ENCODE measurements at places on chromosomes 16 and 17.

DNA sequence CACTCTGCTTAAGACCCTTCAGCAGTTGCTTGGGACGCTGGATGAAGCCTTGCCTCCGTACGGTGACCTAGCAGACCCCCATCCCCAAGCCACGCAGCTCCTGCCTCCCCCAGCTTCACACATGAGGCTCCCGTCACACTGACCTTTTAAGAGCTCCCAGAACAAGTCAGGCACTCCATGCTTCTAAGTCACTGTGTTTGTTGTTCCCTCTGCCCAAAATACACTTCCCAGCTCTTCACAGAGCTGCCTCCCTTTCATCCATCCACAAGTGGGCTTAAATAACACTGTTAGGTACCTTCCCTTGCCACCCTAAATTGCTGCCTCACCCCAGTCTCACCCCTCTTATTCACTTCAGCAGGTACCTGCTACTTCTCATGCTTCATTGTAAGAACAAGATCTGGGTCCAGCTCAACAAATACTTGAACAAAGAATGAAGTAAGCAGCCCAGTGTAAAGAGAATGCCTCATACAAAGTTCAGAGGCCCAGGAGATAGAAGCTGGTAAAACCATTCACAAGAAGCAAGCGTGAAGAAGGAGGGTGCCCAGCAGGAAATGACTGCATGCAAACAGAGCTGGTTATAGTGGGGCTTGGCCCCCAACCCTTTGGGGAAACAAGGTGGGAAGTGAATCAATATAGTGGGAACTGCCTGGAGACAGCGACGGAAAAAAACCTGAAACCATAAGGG lies 5.8 kb downstream of the ZC3H7A start:
- DNase-seq = no peak

- no peak for DNase-seq
These were observed 7.4 kb downstream of the SNX20 start for GRCh38 chr16:50673496-50674275.

GRCh38 chr17:37682007-37682406 lies 38.8 kb upstream of the DDX52 start:
- no peak for DNase-seq

GRCh38 chr17:12256380-12256995 lies 235.8 kb downstream of the MAP2K4 start:
- peak; percentile 44 for DNase-seq

- no peak for DNase-seq
These were observed 25.4 kb upstream of the WSB1 start for GRCh38 chr17:27268394-27269085.

All from KBM-7 (cell line).